ENCODE measurements at places on chromosomes 6 and 20. TPM values are rescaled to one million over a fixed set of nuclear protein-coding genes. Genes with fewer than 3 reads are reported as not detected.
A peak's percentile ranks its signal among the peaks of the same experiment; 100 is the strongest.

TCF21 gene
- not detected for total RNA-seq

GRCh38 chr6:24855395-24856245 lies 56.9 kb upstream of the ARMH2 start:
- H3K4me1 ChIP-seq: peaks cover 56% of the 10 kb centered on the region
- no peaks in the 10 kb centered on the region for H3K27me3 ChIP-seq
- H3K36me3 ChIP-seq: peaks cover 61% of the 10 kb centered on the region
- peak; percentile 85 for DNase-seq

HLA-DPB1 gene
- total RNA-seq: 2.8 TPM

CD24 gene
- total RNA-seq: 0.30 TPM

SIGLEC1 gene
- total RNA-seq: not detected

LY6G6D gene
- not detected for total RNA-seq

- no peak for DNase-seq
- H3K36me3 ChIP-seq: no peaks in the 10 kb centered on the region
- H3K27me3 ChIP-seq: no peaks in the 10 kb centered on the region
- H3K4me3 ChIP-seq: no peak overlapping the region
- no peak overlapping the region for H3K27ac ChIP-seq
Observed at GRCh38 chr6:53162606-53163005, 14.0 kb upstream of the GCM1 start.

DNA sequence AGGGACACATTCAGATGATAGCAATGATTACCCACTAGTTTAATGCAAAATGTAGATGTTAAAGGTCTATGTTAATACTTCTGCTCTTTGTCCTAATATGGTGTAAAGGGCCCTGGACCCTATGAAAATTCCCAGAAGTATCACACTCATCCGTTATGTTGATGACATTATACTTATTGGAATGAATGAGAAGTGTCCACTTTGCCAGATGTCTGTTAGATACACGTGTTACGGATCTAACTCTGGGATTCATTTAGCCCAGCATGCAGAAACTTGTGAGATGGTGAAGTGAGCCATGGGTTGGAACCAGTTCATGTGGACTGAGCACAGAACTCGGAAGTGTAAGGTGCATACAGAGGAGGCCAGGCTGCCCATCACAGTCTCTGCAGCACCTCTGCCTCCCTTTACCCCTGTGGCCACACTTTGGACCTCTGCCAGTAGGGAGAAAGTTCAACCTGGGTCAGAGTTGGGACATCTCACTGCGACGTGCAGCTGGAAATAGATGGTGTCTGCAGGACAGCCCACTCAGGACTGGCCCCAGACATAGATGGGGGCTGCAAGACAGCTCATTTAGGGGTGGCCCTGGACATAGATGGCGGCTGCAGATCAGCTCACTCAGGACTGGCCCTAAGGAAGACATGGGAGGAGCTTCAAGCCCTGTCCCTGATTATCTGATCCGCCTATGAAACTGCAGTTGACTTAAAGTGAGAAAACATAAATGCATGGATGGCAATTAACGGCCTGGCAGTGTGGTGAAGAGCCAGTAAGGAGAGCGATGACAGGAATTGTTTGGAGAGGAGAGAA lies 71.2 kb upstream of the THBS2 start:
- no peak for DNase-seq
- no peak overlapping the region for H3K27ac ChIP-seq
- peaks cover 13% of the 10 kb centered on the region for H3K27me3 ChIP-seq
- no peaks in the 10 kb centered on the region for H3K36me3 ChIP-seq
- H3K4me1 ChIP-seq: no peaks in the 10 kb centered on the region

GHRH gene
- total RNA-seq: not detected

- peaks cover 18% of the 10 kb centered on the region for H3K27me3 ChIP-seq
- no peaks in the 10 kb centered on the region for H3K36me3 ChIP-seq
- H3K4me1 ChIP-seq: no peaks in the 10 kb centered on the region
- no peak for DNase-seq
- no peak overlapping the region for H3K27ac ChIP-seq
Observed at GRCh38 chr20:61385731-61386130, 133.7 kb downstream of the CDH4 start.

DNA sequence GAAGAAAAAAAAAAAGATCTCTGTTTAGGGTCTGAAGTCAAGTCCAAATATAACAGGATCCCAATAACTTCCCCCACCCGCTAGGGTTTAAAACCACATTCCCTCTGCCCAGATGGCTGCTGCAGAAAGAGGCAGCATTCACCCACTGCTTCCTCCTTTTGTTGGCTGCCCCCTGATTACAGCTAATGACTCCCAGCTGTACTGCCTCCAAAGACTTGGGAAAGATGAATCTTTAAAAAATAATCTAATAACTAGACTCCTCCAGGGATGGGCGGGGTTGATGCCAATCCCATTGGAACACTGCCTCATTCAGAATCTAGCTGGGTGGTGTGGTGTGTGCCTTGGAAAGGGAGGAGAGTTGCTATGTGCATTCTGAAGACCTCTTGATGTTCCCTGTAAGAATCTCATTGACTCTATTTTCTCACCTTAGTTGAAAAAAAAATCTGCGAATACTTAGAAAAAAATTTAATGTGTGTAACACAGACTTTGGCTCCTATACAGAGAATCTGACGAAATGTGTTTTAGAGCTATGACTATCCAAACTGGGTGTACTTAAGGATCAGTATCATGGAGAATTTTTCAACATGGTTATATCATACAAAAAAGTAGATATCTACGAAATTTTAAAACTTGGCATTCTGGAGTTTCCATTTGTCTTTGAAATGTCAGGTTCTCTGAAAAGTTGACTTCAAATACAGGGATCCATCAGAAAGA lies 174.0 kb downstream of the RNF144B start:
- H3K27me3 ChIP-seq: peaks cover 16% of the 10 kb centered on the region
- no peak for DNase-seq
- H3K4me1 ChIP-seq: no peaks in the 10 kb centered on the region
- no peak overlapping the region for H3K27ac ChIP-seq

DNA sequence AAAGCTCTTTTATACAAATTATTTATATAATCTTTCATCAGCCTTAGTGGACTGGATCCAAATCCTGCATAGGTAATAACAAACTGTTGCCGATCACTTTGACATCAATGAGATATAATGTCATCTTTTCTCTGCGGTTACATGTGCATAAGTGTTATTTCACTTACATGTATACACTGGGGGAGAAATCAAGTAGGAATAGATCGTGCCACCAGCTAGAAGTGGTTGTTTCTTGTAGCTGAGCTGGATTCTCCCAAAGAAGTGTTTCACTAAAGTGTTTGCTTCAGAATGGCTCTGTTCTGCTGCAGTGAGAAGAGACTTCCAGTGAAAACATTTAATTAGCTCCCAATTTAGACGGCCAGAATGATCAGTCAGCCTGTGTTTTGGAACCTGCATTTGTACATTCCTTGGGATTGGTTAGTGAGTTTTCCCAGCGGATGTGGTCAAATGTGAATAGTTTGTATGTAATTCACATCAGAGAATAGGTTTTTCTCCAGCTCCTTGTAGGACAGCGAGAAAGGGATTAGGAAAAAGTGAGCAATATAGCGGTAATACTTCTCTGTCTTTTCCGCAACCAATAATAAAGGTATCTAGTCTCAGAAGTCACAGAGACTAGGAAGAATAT lies 163.1 kb upstream of the CCN2 start:
- H3K4me1 ChIP-seq: no peaks in the 10 kb centered on the region
- DNase-seq: no peak
- no peak overlapping the region for H3K4me3 ChIP-seq
- peaks cover 2% of the 10 kb centered on the region for H3K27me3 ChIP-seq

RPL7L1 gene
- total RNA-seq: 99.0 TPM

DNA sequence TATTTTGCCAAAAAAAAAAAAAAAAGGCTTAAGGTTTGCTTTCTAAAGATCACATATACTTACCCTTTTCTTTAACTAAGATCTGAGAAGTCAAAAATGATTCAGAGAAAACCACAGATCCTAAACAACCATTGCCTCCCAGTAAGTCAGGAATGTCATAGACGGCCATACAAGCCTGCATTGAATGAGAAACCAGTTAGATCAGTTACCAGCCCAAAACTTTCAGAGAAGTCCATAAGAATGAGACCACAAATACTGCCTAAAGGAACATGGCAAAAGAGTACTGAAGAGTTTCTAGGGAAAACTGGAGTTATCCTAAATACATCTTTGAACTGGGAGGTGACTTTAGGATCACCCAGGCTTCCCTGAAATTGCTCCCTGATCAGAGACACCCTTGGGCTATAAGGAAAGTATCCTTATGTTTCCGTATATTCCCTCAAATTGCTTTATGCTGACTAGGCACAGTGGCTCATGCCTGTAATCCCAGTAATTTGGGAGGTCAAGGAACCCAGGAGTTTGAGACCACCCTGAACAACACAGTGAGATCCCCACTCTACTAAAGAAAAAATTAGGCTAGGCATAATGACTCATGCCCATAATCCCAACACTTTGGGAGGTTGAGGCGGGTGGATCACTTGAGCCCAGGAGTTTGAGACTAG lies 79.4 kb upstream of the SLC4A11 start:
- no peak overlapping the region for H3K27ac ChIP-seq
- H3K4me3 ChIP-seq: no peak overlapping the region
- no peaks in the 10 kb centered on the region for H3K27me3 ChIP-seq

COL11A2 gene
- total RNA-seq: 1.4 TPM

RBPJL gene
- total RNA-seq: not detected

GRCh38 chr6:41200901-41201763 lies at the start of gene TREML2:
TSS of gene TREML2 (minus strand) at chr6:41201149. CDS start at chr6:41201008, 141 bp downstream.
- H3K27me3 ChIP-seq: no peaks in the 10 kb centered on the region
- H3K4me1 ChIP-seq: peaks cover 58% of the 10 kb centered on the region
- peak within 1 kb of the TSS; percentile 94 for H3K27ac ChIP-seq
- peaks cover 10% of the 10 kb centered on the region for H3K36me3 ChIP-seq
- peak; percentile 74 for DNase-seq

QRSL1 gene
- 21.6 TPM for total RNA-seq

- H3K36me3 ChIP-seq: no peaks in the 10 kb centered on the region
- peaks cover 2% of the 10 kb centered on the region for H3K27me3 ChIP-seq
Observed at GRCh38 chr6:155795173-155795796, 339.6 kb upstream of the NOX3 start.

SLC17A2 gene
- 0.14 TPM for total RNA-seq

LAMP5 gene
- total RNA-seq: not detected

Data from activated naive CD4-positive, alpha-beta T cell treated with anti-CD3 and anti-CD28 coated beads for 36 hours (primary cell).